ENCODE measurements at places on chromosomes 12 and 14. TPM values are rescaled to one million over a fixed set of nuclear protein-coding genes. Genes with fewer than 3 reads are reported as not detected.

GRCh38 chr12:32070370-32070769 lies 36.3 kb upstream of the BICD1 start:
- H3K4me3 ChIP-seq, result no peak overlapping the region
- H3K27ac ChIP-seq, result no peak overlapping the region
- H3K4me1 ChIP-seq, result no peaks in the 10 kb centered on the region
- H3K36me3 ChIP-seq, result no peaks in the 10 kb centered on the region
- peaks cover 6% of the 10 kb centered on the region for H3K27me3 ChIP-seq

- H3K4me1 ChIP-seq, result no peaks in the 10 kb centered on the region
- no peak overlapping the region for H3K4me3 ChIP-seq
- no peak for DNase-seq
- H3K36me3 ChIP-seq, result no peaks in the 10 kb centered on the region
- no peaks in the 10 kb centered on the region for H3K27me3 ChIP-seq
- no peak overlapping the region for H3K27ac ChIP-seq
Measured at GRCh38 chr12:128753438-128753837, 70.3 kb downstream of the SLC15A4 start.

DNA sequence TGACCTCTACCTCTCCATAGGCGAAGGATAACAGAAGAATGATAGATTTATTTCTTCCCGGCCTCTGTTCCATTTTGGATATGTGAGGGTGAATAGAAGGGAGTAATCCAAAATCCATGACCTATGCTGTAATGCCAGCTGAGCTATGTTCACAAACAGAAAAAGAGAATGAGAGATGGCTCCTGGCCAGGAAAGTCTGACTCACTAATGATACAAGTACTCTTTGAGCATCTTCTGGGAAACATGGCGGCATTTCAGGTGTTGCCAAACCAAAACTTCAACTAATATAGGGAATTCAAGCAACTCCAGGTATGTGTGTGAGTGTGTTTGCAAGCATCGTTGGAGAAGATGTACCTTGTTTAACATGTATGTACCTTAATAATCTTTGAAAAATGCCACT lies 55.1 kb downstream of the MED13L start:
- no peak overlapping the region for H3K27ac ChIP-seq
- H3K36me3 ChIP-seq, result no peaks in the 10 kb centered on the region
- H3K4me3 ChIP-seq, result no peak overlapping the region
- peak; percentile 96 for DNase-seq
- H3K27me3 ChIP-seq, result no peaks in the 10 kb centered on the region
- peaks cover 4% of the 10 kb centered on the region for H3K4me1 ChIP-seq

DNA sequence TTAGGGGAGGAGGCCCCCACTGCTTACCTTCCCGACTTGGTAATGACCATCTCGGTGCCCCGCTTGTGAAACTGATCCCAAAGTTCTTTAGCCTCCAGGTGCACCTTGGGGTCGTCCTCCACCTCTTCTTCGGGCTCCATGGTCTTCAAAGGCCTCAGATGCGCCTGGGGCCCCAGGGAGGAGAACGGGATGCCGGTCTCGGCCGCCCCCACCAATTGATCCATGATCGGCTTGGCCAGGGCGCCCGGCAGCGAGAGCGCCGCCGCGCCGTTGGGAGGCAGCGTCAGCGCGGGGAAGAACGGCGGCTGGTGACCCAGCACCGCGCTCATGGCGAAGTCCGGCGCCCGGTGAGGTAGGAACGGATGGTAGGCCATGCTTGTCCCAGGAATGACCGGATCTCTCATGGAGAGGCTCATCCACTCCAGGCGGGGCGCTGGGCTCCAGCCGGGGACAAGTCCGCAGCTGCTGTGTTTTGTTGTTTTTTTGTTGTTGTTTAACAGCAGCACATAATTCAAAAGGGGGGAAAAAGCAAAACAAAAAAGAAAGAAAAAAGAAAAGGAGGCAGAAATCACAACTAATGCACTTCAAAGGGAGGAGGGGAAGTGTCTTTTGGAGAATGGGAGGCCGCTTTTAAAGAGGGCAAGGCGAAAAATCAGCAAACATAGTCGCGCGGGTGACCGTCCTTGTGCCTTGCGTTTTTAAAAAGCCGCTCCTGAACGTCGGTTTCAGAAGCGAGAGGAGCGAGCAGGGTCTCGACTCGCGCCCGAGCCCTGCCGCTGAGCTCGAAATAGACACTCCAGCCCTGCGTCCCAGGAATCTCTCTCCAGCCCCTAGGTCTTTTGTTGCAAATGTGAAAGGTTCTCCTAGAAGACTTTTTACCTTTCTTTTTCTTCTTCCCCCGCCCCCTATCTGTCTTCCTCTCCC lies 928 bp downstream of the TBX3 start:
- peaks cover 8% of the 10 kb centered on the region for H3K36me3 ChIP-seq
- peak overlapping the region; percentile 95 for H3K27ac ChIP-seq
- no peaks in the 10 kb centered on the region for H3K27me3 ChIP-seq
- peak overlapping the region; percentile 63 for H3K4me3 ChIP-seq
- DNase-seq, result no peak

DNA sequence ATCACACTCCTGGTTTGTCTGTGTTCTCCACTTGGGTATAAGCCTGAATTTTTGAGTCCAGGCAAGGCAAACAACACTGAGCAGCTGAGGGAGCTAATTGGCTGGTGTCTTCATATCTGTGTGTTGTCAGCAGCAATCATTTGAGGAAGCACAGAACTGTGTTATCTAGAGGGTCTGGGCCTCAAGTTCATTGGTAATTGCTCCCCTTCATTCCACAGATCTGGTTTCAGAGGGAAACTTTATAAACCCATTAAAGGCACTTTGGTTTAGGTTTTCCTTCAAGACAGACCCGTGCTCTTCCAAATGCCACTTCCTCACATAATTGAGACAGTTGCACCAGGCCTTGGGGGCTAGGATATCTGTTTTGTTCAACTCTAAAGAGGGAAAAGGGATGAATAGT lies 5.6 kb downstream of the DACT1 start:
- no peak overlapping the region for H3K4me3 ChIP-seq
- no peak for DNase-seq
- H3K4me1 ChIP-seq, result peaks cover 4% of the 10 kb centered on the region
- H3K27ac ChIP-seq, result no peak overlapping the region

DNA sequence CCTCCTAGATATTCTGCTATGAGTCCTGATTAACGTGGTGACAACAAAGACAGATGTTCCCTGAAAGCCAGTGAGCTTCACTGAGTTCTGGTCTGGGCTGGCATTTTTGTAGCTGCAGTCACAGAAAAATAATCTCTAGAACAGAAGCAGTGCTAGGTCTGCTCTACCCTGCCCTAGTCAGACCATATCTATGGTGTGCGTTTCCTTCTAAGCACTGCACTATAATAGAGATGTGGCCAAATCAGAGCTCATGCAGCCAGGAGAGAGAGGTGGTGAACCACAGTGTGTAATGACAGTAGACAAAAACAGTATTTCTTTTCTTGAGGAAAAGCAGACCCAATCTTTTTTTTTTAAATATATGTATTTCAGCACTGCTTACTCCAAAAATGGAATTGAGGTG lies 76.3 kb downstream of the CMAS start:
- H3K4me1 ChIP-seq, result no peaks in the 10 kb centered on the region
- H3K27me3 ChIP-seq, result no peaks in the 10 kb centered on the region
- no peaks in the 10 kb centered on the region for H3K36me3 ChIP-seq
- no peak for DNase-seq
- H3K4me3 ChIP-seq, result no peak overlapping the region

The CAPZA3 gene
- not detected for total RNA-seq

- no peaks in the 10 kb centered on the region for H3K4me1 ChIP-seq
- H3K27me3 ChIP-seq, result no peaks in the 10 kb centered on the region
- no peak for DNase-seq
- no peak overlapping the region for H3K27ac ChIP-seq
- H3K4me3 ChIP-seq, result no peak overlapping the region
- no peaks in the 10 kb centered on the region for H3K36me3 ChIP-seq
Measured at GRCh38 chr12:2101771-2102170, 49.0 kb downstream of the CACNA1C start.

The JAG2 gene
- 1.8 TPM for total RNA-seq

The GNB3 gene
- total RNA-seq, result 1.3 TPM

DNA sequence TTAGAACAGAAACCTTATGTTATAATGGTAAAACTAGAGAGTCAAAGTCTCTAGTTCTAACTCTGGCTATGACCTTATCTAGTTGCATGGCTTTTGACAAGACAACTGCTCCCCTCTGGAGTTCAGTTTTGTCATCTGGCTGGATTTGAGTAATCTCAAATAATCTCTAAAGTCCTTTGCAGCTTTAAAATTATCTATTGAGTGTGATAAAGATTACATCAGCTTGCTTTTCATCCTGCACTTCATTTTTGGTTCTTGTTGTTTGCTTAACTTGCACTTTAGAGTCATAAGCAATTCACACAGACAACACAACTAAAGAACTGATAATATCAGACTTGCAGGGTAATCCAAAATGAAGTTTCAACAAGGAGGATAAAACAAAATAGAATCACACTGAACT lies 2.3 kb downstream of the AKAP5 start:
- H3K4me3 ChIP-seq, result no peak overlapping the region
- no peaks in the 10 kb centered on the region for H3K36me3 ChIP-seq
- H3K4me1 ChIP-seq, result no peaks in the 10 kb centered on the region
- no peak overlapping the region for H3K27ac ChIP-seq
- no peak for DNase-seq

DNA sequence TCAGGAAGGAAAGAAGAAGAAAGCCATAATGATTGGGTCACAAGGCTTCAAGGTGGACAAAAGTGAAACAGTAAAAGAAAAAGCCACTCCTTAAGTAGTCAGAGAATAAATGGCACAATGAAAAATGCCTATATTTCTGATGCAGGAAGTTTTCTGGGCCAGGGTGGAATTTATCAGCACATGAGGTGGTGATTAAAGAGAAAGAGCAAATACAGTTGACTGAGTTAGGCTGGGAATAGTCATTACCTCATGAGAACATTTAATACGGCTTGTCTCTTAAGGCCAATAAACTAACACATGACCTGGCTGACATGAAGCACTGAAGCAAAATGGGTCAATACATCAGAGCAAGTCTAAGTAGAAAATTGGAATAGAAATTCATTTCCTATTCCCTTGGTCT lies 499.7 kb downstream of the TMTC2 start:
- no peaks in the 10 kb centered on the region for H3K36me3 ChIP-seq
- H3K4me1 ChIP-seq, result no peaks in the 10 kb centered on the region
- H3K27me3 ChIP-seq, result no peaks in the 10 kb centered on the region
- no peak overlapping the region for H3K4me3 ChIP-seq

- no peak for DNase-seq
- H3K27ac ChIP-seq, result no peak overlapping the region
- H3K36me3 ChIP-seq, result no peaks in the 10 kb centered on the region
- H3K4me1 ChIP-seq, result no peaks in the 10 kb centered on the region
- no peaks in the 10 kb centered on the region for H3K27me3 ChIP-seq
Measured at GRCh38 chr12:119372540-119372939, 38.0 kb downstream of the CCDC60 start.

- H3K27ac ChIP-seq, result no peak overlapping the region
- H3K36me3 ChIP-seq, result no peaks in the 10 kb centered on the region
- H3K27me3 ChIP-seq, result no peaks in the 10 kb centered on the region
- no peak overlapping the region for H3K4me3 ChIP-seq
Measured at GRCh38 chr14:89730687-89731086, 223.8 kb downstream of the EFCAB11 start.

The PTCSC3 gene
- total RNA-seq, result not detected

- H3K4me1 ChIP-seq, result peaks cover 3% of the 10 kb centered on the region
- no peaks in the 10 kb centered on the region for H3K27me3 ChIP-seq
- DNase-seq, result peak; percentile 80
- H3K27ac ChIP-seq, result no peak overlapping the region
Measured at GRCh38 chr12:104371043-104371870, 67.7 kb downstream of the EID3 start.

The CEP83 gene
- 13.5 TPM for total RNA-seq

DNA sequence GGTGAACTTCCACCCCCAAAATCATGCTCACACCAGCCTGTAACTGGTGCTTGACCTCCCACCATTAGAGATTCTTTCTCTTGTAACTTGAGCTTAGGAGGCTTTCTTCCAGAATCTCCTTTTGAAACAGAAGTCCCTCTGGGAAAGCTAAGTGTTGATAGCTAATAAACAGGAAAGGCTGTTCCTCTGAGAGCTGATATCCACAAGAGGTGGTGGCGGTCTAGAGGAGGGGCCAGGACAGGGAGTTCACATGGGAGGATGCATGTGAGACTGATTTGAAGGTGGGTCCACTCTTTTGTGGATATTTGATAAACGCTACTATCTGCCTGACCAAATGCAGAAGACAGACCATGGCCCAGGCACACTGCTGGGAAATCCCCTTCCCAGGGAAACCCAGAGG lies 10.2 kb upstream of the PRMT8 start:
- H3K4me1 ChIP-seq, result no peaks in the 10 kb centered on the region
- no peak overlapping the region for H3K27ac ChIP-seq
- no peaks in the 10 kb centered on the region for H3K27me3 ChIP-seq
- DNase-seq, result no peak
- H3K36me3 ChIP-seq, result no peaks in the 10 kb centered on the region

The HSPB8 gene
- total RNA-seq, result 21.3 TPM

The EFCAB11 gene
- total RNA-seq, result 2.8 TPM

The CD69 gene
- not detected for total RNA-seq

Measured in fibroblast of lung (primary cell).